ENCODE measurements at places on chromosomes 7 and 10.
A peak's percentile ranks its signal among the peaks of the same experiment; 100 is the strongest.

DNA sequence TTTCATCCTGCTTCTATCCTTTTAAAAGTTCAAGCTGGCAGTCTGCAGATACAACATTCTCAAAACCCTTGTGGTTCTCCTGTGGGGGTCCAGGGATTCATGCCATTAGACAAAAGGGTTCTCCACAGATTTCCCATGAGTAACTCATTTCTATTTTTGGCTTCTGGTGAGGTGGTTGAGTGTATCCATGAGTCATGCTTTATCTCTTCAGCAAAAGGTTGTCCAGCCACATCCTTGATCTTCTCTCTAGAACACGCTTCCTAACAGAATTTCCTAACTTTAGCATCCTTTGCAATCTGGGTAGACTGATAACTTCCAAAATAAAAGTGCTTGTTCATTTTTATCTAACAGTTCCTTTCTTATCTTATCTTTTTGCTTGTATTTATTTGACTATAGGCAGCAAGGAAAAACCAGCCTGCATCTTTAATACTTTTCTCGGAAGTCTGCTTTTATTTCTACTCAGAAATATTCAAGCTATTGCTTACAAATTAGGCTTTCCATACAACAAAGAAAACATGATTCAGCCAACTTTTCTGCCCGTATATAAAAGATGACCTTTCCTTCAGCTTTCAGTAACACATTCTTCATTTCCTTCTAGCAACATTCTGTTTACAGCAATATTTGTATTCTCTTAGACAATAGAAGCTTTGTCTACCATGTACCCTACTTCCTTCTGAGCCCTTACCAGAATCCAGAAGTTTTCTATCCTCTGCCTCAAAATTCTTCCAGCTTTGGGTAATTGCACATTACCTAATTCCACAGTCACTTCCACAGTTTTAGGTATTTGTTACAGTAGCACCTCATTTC is 79.3 kb upstream of the IL6 start:
- DNase-seq = no peak

DNA sequence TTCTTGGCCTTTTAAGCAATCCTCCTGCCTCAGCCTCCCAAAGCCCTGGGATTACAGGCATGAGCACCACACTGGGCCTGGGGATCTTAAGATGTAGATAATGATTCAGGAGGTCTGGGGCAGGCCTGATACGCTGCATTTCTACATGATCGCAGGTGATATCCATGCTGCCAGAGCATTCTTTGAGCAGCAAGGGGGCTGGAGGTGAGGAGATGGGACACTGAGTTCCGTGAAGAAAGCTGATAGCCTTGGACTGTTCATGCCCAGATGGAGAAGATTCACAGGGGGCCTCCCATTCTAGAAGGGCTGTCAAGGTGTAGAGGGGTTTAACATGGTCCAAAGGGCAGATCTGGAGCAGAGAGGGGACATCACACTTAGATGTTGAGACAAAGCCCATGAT is 480.3 kb downstream of the RPS24 start:
- DNase-seq = no peak

DNA sequence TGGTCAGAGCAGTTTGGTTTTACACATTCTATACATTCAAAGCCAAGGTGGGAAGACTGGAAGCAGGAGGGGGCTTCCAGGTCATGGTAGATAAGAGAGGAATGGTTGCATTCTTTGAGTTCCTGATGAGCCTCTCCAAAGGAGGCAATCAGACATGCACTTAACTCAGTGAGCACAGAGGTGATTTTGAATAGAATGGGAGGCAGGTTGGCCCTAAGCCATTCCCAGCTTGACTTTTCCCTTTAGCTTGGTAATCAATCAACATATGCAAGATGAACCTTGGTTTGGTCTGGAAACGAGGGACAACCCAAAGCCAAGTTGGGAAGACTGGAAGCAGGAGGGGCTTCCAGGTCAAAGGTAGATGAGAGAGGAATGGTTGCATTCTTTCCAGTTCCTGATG is 31.4 kb downstream of the TCERG1L start:
- DNase-seq = no peak

DNA sequence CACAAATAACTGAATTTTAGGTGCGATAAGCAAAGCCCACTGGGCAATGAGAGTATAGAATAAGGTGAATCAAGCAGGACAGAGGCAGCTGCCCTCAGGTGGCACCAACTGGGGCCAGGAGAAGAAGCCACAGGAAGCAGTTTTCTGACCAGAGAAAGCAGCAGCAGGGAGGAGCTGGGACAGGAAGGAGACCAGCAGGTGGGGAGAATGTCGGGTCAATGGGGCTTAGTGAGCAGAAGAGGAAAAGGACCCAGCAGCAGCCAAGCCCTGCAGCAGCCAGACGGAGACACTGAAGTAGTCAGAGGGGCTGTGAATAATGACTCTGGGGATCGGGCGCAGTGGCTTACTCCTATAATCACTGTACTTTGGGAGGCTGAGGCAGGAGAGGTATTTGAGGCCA is 209.6 kb upstream of the SH2B2 start:
- DNase-seq = no peak

DNA sequence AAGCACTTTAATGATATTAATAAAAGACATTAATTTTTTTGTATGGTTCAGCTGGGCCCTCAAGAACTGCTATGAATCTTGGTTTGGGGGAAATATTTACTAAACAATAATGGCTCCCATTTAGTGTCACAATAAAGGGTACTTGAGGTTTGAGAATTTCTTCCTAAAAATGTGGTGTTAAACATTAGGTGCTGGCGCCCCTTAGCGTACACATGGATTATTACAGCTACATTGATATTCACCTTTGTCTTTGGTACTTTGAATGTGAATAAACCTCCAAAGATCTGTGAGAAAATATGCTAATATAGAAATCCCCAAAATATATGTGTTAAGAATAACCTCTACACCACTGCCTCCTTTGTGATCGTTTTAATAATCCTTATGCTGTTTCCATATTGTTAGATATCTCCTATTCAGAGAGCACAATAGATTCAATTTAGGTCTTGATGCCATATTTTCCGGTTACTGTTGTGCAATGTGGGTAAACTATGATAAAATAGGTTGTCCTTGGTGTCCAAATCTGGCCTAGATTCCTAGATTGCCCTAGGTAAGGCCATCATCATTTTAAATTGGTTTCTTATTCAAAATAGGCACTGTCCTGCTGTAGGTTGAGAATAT is 161.8 kb upstream of the CACNA2D1 start:
- DNase-seq = peak; percentile 38

DNA sequence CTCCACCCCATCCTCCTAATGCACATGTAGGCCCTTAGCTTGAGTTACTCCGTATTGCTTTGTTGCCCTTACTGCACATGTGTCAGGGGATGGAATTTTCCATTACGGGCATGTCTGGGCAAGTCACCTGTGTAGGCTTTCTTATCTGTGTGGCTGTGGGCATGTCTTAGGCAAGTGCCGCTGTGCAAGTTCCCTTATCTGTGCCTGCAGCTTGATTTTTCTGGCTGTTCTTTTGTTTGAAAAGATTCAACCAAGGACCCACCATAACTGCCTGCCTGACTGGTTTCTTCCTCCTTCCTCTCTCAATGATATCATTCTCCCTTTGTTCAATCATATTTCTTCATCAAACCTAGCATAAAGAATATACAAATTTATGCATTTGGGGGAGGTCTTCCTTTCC is 88.5 kb downstream of the AKR1D1 start:
- no peak for DNase-seq

DNA sequence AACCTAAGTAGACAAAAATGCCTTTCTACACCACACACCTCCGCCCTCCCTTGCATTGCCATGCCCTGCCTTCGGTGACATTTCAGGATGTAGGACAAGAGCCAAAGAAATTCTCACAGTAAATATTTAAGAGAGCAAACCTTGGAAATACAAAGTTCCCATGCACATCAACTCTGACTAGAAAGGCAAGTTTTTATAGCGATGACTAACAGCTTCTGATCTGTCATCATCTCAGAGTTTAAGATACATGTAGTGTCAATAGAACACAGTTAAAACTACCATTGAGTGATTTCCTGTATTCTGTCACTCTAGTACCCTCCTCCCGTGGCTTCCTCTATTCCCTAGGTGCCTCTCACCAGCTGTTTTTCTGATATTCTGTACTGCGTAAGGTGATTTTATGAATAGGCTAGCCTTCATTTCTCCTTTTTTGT is 20.7 kb downstream of the SLC16A9 start:
- DNase-seq = no peak

DNA sequence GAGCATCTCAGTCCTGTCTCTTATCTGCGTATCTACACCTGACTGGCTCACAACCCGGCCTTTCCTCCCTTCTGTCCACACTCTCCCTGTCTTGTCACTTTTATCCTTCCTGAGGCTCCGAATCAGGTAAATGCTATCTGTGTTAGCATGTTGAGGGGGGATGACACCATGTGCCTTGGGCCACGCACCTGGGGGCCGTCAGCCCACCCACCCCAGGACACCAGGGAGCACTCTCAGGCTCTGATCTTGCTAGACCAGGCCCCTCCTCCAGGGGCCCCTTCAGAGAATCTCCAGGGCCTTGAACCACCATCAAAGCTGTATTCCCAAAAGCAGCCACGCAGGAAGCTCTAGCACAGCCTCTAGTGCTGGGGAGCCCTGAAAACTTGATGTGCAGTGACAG is 278.7 kb upstream of the SHH start:
- no peak for DNase-seq

GRCh38 chr10:86363184-86363832 is 3.3 kb downstream of the GRID1 start:
- no peak for DNase-seq

DNA sequence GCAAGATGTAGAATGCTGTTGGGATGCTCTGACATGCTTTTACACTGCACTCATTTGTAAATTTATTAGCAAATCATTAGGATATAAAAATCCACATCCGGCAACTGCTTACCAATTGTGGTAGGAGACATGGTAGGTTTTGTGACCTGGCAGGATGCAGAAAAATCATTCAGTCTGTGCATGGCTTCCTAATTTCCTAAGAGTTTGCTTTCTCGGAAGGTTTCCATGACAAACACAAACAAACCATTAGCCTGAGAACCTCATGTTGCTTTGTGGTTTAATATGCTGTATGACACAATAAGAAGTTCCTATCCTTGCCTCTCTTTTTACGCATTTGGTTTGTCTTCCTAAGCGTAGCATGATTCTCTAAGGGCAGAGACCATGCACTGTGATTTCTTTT is 14.7 kb upstream of the LMBR1 start:
- no peak for DNase-seq

- DNase-seq = no peak
Measured at GRCh38 chr7:26360650-26361049, 69.0 kb downstream of the SNX10 start.

DNA sequence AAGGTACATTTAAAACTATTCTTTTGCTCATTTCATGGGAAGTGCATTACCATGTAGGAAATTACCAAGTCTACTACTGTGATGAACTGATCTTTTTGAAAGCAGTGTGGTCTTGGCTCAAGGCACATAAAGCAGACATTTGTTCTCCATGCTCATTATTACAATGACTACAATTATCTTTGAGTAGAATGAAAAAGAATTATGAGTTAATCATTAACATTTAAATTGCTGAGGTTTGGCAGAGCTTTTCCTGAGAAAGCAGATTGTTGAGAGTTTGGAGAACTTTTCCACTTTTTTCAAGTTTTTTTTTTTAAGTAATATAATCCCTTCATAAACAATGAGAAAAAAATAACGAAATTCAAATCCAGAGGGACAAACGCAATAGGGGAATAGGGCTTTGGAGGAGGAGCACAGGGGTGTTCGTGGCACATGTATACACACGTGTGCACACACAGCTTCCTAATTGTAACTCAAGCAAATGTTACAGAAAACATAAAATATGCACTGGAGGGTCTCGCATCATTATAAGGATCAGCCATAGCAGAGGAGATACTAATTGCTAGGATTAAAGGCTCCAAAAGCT is 8.9 kb upstream of the CUBN start:
- no peak for DNase-seq

DNA sequence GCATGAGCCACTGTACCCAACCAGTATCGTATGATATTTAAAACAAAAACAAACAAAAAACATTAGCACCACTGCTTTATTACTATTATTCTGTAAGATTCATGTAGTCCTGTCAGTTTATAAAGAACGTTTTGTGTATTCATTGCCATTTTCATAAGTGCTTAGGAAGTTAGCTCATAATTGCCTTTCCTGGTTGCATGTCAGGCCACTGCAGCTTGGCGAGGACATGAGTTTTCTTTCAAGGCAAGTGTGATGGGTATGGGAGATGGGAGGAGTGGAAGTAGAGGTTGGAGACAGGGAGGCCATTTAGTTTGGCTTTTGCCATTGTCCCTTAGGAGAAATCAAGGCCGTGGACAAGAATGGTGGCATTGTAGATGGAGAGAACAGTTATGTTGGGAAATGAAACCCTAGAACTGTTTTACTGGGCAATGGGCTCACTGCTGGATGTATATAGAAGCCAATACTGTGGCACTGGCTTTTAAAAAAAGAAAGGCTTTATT is 48.9 kb downstream of the TYW1 start:
- DNase-seq = no peak

DNA sequence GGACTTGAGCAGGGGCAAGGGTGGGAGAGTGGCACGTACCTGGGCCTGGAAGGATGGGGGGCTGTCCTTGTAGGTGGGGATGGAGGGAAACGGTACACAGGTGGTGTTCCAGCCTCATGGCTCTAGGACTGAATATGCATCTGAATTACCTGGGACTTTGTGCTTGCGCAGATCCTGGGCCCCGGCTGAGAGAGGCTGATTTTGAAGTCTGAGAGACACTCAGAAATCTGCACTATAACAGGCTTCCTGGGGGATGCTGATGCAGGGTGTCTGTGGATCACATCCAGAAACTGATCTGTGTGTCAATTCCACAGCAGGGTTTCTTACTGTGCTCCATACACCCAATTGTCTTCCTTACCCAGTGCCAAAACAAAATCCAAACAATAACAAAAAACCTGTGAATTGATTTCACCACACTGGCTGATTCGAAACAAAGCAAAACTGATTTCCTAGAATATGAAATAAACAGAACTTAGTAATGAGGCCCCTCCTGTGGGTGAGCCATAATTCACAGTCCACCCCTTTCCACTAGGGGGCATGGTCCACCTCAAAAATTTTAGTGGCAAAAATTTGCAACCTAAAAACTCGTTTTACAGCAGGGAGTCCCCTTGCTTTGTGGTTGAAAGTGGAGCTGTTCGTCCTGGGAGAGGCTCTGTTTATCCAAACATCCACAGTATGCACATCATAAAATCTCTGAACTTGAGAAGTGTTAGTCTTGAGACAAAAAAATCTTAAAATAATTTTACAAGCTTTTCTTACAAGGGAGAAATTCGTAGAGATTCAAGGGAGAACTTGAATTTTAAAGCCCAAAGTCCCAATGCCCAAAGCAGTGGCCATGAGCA is 32.0 kb upstream of the PLEKHA1 start:
- DNase-seq = peak; percentile 27

GRCh38 chr7:81111358-81111757 is 192.5 kb upstream of the SEMA3C start:
- DNase-seq = no peak

GRCh38 chr7:82444220-82444909 is 788 bp upstream of the CACNA2D1 start:
- no peak for DNase-seq

DNA sequence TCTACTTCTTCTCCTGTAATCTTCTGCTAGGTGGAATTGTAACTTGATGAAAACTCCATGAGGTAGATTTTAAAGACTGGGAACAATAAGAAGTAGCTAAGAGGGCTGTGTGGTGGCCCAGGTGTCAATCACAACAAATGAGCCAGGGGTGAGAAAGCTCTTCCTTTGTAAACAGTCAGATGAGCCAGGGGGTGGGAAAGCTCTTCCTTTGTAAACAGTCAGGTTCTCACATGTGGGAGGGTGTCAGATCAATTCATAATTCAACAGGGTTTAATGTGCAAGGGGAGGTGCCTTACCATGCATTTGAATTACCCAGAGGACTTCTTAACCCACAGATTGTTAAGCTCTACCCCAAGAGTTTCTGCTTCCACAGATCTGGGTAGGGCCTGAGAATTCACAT is 312.4 kb upstream of the AUTS2 start:
- DNase-seq = no peak

- no peak for DNase-seq
Measured at GRCh38 chr7:1810961-1811849, 141.1 kb downstream of the ELFN1 start.

Measured in BE2C (cell line).